Fibroblast of skin of left quadriceps (primary cell): ENCODE measurements at places on chromosomes 6 and 20.

DNA sequence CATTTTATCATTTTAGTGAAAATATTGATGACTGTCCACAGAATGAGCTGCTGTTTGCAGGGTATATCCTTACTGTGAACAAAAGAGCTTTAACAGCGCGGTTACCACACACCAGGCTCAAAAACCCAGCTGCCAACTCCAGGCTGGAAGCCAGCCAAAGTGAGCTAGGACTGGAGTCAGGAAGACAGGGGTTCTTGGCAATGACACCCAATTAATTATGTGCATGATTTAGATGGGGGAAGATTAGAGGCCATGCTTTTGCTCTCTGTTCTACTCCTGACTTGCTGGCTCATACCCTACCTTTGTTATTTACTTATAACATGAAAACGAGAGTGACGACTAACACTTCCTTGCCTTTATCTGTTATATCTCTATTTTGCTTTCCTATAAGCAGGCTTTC lies 128.9 kb upstream of the SHLD1 start:
- DNase-seq: no peak

DNA sequence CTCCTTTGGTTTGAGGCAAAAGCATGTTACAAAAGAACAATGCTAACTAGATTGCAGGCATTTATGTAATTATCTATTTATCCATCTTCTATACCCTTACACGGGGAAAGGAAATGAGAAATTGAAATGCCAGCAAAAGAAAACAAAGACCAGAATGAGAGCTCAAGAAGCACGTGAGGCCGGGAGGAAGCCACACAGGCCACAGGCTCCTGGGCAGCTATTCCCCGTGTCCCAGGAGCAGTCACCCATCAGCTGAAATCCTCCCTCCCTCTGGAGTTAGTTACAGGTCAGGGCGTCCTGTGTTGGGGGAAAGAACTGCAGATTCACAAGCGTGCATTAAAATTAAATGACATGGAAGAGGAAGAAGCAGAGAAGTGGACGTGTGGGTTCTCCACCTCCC lies 64.7 kb upstream of the RPS6KA2 start:
- DNase-seq: no peak

GRCh38 chr20:5168651-5169396 lies 42.0 kb downstream of the CDS2 start:
- DNase-seq: peak; percentile 14

- no peak for DNase-seq
Measured at GRCh38 chr6:30325150-30325872, 1.4 kb upstream of the TRIM39 start.

DNA sequence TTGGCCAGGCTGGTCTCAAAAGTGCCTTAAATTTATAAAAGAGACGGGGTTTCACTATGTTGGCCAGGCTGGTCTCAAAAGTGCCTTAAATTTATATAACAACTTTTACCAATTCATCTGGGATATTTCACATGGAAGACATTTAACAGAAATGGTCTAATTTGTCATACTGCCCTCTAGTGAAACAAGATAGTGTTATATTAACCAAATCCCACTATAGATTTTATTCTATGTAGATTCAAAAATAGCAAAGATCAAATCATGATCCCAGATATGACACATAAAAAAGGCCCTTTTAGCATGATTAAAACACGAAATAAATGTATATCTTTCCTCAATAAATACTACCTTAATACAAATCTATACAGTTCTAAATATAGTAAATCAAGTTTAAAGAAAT lies 102.8 kb upstream of the TFAP2D start:
- no peak for DNase-seq

DNA sequence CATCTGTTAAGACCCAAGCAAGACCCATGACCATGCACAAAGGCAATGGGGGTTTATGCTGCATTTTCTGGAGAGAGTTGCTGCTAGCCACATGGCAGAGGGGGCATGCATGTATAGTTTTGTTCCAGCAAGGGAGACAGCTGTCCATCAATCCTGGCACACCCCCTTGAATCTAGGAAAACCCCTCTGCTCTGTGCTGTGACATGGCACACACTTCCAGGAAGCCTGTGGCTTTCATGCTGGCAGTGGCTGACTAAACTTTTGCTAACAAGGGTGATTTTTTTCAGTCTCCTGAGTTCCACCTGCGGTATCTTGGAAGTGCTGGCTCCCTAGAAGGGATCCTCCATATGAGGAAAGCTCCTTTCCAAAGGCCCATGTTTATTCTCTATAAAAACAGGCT lies 9.1 kb upstream of the CST4 start:
- no peak for DNase-seq

GRCh38 chr20:59125836-59126235 lies 37.8 kb upstream of the ZNF831 start:
- no peak for DNase-seq

DNA sequence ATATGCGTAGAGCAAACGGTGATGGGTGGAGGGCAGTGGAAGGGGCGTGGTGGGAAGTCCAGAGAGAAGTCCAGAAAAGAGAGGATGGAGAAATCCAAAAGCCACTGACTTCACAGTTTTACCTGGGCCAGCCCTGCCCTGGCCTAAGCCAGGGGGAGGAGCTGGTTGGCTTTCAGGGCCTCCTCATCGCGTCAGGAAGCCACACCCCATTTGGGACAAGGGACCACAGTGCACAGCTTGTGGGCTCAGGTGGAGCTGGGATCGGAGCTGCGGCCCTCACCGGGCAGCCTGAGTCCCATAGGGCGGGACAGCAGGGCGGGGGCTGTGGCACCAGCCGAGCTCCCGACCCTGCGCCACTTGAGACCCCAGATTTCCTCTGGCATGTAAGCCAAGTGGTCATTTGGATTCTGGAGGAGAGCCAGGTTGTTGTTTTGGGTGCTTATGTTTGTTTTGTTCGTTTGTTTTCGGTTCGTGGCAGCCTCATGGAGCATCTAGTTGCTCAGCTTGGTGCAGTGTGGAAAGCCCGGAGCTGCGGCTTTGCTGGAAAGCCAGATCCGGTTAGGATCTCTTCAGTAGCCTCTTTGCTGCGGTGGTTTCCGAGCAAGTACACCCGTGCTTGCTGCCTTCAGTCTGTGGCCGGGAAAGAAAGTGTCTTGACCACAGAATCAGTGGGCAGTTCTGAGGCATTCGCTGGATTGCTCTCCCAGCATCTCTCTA lies 42.2 kb downstream of the RIOK1 start:
- DNase-seq: no peak

DNA sequence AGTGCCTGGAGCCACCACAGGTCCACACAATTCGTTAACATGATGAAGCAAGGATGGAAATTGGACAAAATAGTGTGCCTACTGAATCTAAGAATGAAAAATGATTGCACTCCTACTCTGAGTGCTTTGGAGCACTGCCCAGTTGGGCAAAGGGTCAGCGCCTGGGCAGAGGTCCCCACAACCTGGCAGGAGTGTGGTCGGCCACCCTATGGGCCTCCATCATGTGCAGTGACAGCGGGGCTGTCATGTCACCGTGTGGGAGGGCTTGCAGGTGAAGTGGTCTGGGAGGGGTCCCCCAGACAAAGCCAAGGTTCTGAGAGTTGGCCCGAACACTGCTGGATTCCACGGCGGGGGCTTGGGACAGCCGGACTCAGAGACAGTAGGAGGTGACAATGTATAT lies 36.2 kb upstream of the CD93 start:
- no peak for DNase-seq

DNA sequence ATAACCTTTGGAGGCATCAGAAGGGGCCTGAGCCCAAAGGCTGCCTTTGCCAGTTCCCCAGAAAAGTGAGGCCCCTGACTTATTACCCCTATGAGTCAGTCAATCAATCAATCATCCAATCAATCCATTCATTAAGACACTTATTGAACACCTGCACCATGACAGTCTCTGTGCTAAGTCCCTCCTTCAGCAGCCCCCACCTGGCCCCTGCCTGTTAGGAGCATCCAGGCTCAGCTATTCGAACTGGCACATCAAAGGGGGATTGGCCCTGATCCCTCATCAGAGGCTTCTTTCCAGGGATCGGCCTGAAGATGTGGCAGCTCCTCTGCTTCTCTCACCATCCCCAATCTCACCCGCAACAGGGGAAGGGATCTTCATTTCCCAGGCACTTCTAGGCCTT lies 27.7 kb upstream of the VEGFA start:
- DNase-seq: no peak

DNA sequence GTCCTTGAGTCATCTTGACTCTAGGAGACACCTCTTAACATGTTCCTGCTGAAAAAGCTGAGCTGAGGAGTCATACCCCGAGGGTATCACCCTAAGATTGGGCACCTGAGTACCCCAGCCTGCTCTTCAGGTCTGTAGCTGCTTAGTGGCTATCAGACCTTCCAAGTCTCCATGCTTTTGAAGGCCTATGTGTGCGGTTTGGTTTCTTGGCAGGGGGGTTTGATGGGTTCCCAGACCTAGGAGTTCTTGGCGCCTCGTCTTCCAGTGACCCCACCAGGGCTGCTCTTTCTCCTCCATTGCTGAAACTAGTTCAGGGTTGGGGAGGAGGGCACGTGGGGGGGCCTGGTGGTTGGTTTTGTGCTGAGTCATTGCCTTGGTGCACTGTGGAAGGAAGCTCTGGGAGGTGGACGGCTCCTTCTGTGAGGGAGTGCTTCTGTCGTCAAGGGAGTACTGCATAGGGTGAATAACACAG lies 20.1 kb downstream of the IGF2R start:
- no peak for DNase-seq

GRCh38 chr20:10090588-10091166 lies 55.9 kb downstream of the ANKEF1 start:
- no peak for DNase-seq

DNA sequence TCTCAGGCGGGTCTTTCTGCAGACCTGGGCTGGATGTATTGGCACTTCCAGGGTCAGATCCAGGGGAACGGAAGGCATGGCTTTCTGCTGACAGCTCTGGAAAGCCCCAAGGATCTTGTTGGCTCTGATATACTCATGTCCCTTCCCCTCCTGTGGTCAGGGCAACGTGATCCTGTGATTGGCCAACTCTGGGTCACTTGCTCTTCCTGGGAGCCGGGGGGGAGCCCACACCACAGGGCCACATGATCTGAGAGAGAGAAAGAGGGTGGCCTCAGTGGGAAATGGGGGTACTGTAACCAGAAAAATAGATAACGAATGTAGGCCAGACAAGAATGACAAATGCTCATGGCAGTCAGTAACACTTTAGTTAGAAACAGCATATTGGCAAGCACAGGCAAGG lies 223.0 kb downstream of the NFATC2 start:
- DNase-seq: no peak

DNA sequence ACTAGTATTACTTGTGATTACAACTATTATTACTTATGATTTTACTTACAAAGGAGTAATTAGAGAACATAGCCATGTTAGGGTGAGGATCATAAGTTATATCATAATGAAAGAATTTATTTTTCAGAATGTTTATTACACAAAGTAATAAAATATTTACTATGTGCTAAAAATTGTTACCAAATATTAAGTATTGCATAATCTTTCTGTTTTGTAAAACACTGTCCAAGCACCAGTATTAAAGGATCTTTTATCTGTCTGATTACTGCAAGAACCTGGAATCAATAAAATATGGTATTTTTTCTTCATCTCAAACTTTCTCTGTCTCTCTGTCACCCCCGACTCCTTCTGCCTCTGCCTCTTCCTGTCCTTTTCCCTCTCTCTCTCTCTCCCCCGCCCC lies 250.1 kb downstream of the BCKDHB start:
- no peak for DNase-seq

DNA sequence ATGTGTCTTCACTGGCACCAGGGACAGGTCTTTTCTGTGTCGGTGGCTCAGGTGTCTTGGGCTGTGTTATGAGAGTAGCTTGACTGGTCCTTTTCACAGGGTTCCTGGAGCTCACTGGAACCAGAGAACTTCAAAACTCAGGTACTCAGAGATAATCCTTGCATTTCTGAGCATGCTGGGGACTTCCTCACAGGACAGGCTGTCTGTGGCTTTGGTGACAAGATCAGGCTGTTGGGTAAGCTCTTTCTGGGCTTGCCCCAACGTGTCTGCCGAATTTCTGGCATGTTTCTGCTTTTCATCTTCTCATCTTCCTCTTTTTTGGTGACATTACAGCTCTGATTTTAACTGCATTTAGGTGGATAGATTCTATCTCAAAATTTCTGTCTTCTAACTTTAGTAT lies 270.0 kb downstream of the CDH26 start:
- no peak for DNase-seq

DNA sequence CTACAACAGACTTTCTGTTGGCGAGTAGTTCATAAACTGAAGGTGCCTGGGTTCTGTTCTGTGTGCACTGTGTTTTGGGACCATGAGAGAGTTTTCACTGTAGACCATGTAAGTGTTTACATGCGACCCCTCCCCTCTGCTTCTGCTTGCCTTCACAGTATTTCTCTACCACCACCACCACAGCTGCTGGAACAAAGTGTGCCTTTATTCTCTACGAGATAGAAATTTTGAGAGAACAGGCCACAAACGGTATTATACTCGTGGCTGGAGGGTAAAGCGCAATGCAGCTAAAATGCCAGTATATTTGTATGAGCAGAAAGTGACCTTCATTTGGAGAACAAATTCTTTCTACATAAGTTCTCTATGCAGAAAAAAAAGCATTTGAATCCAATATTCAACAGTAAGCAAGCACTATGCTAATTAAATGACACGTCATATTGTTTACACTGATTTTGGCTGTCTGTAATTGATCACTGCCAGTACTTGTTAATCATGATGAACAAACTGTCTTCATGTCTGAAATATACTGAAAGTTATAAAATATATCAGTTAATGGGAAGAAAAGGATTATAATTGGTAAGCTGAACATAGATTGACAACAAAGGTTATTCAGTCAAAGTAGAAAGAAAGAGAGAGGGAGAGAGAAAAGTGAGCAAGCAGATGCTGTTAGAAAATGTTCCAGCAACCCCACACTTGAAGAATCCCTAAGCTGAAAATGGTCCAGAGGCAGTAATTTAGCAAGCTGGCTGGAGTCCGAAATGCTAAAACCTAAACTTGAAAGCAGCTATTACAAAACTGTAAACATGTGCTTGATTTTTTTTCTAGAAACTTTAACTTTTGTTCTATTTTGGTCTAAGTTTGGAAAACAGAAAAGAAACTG lies 8.8 kb downstream of the CLDN20 start:
- DNase-seq: peak; percentile 32

- no peak for DNase-seq
Measured at GRCh38 chr6:1473166-1473565, 83.8 kb downstream of the FOXF2 start.

GRCh38 chr20:17066902-17067301 lies 159.9 kb upstream of the PCSK2 start:
- DNase-seq: no peak

DNA sequence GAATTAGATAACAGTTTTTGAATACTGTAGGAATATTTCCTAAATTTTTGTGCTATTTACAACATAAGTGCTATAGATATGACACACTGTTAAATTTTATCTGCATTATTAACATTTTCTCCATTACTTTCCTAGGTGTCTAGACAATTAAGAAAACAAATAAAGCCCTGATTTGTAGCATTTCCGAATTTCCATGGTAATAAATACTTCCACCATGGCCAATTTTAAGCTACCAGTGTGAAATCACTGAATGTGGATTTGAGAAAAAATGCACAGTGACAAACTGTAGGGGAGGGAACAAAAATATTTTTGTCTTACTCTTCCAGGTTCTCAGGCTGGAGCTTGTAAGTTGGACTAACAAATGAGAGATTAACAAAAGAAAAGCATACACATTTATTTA lies 27.9 kb downstream of the LIN28B start:
- no peak for DNase-seq

- DNase-seq: no peak
Measured at GRCh38 chr20:47349365-47350180, 6.9 kb downstream of the ZMYND8 start.
